ENCODE measurements at places on chromosomes 4 and X.

GRCh38 chrX:51395810-51396728 is 63.4 kb downstream of the NUDT10 start:
- no peak for DNase-seq

- DNase-seq: no peak
Measured at GRCh38 chr4:67401902-67402301, 143.4 kb downstream of the CENPC start.

- DNase-seq: no peak
Measured at GRCh38 chr4:183181081-183181480, 82.0 kb downstream of the WWC2 start.

DNA sequence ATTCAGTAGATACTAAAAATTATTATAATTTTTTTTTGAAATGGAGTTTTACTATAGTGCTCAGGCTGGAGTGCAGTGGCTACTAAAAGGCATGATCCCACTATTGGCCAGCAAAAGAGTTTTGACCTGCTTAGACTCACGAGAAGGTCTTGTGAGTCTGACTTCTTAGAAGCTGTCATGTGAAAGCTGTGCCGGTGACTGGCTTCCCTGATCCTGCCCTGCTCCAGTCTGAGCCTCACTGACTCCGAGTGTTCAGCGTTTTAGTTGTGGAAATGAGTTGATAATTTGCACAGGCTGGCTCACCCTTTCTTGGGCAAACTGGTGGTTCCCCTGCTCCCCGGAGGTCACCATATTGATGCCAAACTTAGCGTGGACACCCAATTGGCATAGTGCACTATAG is 16.4 kb upstream of the CXCL8 start:
- no peak for DNase-seq

DNA sequence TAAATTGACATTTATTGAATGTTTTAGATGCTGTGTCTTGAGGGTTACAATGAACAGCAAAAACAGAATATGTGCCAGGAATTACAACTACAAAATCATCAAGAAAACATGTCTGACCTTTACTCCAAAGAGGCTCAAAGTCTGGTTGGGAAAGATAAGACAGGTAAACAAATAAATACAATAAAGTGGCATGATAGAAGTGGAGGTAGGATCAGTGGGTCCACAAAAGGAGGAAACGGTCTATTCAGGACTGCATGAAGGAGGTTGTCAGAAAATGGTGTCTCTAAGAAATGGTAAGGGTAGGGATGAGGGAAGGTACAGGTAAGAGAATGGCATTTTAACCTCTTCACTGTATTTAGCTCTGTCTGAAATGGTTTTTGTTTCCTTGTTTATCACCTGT is 3.8 kb downstream of the ARHGEF38 start:
- no peak for DNase-seq

- DNase-seq: no peak
Measured at GRCh38 chr4:107600436-107600835, 119.6 kb downstream of the PAPSS1 start.

GRCh38 chr4:175435381-175435783 is 376.7 kb downstream of the GPM6A start:
- peak; percentile 4 for DNase-seq

GRCh38 chr4:25313201-25313895 is 774 bp downstream of the ZCCHC4 start:
- no peak for DNase-seq

DNA sequence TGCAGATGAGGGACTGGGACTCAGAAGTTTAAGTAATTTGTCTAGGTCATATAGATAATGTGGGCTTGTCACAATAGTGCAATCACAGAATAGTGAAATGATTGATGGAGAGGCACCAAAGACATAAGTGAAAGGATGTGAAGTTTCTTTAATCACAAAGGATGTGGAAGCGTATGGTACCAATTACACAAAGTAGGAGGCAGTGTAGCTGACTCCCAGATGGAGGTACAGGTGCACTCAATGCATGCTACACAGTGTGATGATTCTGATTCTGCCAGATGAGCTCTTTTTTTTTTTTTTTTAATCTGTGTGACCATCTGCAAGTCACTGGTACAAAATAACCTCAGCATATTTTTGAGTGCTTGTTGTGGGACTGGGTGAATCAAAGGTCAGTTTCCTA is 411.3 kb downstream of the SPRY1 start:
- DNase-seq: no peak

- DNase-seq: peak; percentile 22
Measured at GRCh38 chrX:134377537-134377936, 82.4 kb upstream of the HPRT1 start.

DNA sequence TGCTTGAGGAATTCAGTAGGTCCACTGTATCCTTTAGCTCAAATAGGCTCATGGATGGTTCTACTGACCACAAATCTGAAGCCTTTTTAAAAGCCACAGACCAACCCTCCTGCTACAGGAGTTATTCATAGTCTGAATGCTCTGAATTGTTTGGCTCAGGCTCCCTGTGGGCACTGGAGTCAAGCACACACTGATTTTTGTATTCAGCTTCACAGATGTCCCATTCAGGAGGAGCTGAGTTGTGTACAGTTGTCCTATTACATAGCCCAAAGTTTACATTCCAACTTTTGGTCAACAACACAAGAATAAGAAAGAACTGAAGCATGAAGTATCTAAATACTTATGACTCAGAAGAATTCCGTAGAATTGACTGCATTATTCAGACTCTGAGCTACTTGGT is 243.9 kb downstream of the UNC5C start:
- no peak for DNase-seq

DNA sequence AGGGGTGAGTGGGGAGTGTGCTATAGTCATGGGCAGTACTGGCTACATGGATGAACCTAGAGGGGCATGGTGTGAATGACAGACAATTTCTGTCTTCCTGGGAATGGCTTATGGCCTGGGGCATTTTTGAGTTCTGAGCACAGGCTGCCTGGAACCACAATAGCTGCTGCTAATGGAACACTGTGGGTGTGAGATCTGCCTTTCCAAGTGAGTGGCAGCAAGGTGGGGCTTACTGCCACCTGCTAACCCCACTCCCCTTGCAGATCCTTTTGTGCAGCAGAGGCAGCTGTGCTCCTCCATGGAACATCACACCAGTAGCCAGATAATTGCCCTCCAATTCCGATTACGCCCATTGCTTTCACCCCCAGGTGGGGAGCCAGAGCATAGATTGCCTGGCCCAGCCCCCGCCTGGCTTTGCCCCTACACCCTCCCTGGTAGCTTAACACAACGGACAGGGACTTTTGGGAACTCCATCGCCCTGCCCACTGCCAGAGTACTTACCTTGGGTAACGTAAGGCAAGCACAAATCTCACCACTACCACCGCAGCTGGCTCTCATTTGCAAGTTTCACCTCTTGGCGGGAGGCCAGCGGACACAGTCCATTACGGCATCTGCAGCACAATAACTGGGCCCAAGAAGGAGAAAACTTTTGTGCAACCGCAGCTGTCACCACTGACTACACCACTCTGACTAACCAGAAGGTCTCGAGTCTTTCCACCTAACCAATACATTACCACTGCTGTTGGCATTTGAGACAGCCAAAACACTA is 421.2 kb upstream of the NWD2 start:
- no peak for DNase-seq

DNA sequence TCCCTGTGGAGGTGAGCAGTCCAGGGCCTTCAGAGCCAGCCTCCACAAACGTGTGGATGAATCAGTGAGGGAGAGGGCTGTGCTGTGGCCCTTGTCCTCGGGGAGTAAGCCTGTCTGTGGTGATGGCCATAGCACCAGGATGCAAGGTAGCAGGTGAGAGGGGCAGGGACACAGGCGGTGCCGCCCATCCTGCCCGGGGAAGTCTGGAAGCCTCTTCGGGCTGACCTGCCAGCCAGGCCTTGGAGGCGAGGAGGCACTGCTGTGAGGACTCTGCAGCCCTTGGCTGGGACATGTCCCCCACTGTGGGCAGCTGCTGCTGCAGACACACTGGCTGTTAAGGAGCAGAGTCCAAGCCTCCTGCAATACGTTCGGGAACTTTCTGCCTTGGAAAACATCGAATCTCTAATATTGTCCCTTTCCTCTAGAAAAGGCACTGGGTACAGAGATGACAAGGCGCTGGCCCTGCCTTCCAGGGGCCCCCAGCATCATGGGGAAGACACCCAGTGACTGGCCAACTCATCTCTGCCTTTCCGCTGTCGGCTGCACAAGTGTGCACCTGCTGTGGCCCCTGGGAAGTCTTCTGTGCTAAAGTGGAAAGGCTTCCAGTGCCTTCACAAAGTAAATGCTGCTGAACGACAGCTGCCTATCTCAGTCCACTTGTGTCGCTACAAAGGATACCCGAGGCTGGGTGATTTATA is 101.4 kb downstream of the ADRA2C start:
- no peak for DNase-seq

DNA sequence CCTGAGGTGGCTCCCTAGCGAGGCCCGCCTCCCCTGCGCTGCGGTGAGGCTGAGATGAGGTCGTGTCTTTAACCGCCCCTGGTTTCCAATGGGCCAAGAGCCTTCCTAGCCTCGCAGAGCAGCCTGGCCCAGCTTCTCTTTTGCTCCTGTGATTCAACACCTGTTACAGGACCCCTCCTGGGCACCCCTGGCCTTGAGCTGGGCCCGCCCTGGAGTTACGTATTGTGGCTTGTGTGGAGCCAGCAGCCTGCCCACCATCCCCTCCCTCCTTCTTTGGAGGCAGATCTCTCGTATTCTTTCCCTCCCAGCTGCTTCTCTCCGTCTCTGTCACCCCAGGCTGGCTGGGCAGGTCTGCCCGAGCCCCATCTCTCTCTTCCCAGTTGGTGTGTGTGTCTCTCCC is 19.3 kb upstream of the UBA1 start:
- no peak for DNase-seq

DNA sequence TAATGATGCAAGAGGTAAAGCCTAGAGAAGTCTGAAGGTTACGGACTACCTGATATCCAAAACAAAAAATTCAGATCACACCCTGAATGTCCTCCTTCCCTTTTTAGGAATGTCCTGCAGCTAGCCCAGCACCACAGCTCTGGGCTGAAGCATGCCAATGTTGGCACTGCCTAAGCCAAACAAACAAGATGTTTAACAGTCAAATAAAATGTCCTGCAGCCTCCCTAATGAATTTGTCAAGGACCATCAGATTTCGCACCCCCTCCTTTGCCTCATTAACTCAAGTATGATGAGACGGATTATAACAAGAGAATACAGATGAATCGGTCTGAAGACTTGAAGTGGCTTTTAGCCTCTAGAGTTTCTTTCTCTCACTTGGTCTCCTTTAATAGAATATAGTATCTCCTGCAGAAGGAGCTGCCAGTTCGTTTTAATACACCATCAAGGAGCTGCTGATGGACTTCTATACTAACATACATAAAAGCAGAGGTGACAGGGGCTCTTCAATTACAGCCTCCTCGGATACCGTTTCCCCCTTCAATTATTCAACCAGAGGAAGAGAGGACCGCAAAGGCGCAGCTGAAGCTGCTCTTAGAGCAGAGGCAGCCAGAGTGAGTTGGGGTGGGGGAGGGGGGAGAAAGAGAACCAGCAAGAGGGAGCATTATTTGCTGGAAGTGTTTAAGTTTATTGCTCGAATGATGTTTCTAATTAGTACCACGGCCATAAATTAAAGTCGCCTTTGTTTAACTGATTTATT is 3.0 kb upstream of the MAB21L2 start:
- DNase-seq: peak; percentile 68

- no peak for DNase-seq
Measured at GRCh38 chr4:14667624-14668151, 334.6 kb upstream of the CPEB2 start.

DNA sequence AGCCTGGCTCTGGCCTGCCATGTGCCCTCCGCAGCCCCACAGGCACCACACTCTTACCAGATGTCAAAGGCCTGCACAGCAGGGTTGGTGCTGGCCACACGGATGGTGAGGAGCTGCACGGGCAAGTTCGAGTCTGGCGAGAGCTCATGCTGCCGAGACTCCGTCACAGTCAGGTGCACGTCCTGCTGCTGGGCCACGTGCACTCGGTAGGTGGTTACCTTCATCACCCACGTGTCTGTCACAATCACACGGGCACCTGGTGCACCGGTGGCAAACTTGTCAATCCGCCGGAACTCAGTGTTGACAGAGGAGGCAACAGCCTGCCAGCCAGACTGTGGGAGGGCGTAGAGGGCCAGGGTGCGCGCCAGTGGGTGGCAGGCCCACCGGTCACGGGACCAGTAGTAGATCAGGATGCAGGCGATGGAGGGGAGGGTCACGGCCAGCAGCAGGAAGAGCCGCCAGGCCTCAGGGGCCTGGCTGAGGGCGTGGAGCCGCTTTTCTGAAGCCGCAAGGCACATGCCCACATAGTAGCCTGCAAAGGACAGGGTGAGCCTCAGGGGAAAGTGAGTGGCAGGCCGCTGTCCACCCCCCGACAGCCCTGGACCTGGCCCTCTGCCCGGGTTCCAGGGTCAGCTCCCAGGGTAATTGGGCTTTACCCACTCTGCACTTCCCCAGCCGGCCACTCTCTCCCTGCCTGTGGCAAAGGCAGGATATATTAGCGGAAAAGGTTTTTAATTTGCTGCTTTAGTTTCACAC is 2.9 kb downstream of the TMEM129 start:
- DNase-seq: no peak

DNA sequence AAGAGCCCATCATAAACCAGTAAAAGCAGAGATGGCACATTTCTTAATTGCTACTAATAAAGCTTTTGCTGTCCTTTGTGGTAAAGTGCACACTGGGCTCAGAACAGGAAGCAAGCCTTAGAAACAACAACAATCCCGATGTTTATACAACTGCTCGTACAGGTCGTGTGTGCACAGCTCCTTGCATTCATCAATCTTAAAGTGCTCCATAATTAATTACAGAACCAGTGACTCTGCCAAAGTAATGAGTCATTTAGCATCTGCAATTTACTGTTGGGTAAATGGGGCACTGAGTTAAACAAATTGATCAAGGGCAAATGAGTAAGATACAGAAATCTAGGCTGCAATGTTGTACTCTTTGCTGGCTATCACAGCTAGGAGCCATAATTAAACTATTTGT is 61.3 kb upstream of the TXK start:
- peak; percentile 85 for DNase-seq
